ENCODE measurements at places on chromosomes 3 and 15. TPM values are rescaled to one million over a fixed set of nuclear protein-coding genes. Genes with fewer than 3 reads are reported as not detected.

PDHB gene
- 43.4 TPM for total RNA-seq

ATP8B4 gene
- 98.3 TPM for total RNA-seq

DPPA2 gene
- not detected for total RNA-seq

ACKR4 gene
- total RNA-seq = not detected

VWA5B2 gene
- not detected for total RNA-seq

FETUB gene
- total RNA-seq = not detected

PTX3 gene
- total RNA-seq = not detected

CFAP44 gene
- total RNA-seq = 3.4 TPM

SLC6A11 gene
- not detected for total RNA-seq

SRGAP3 gene
- 2.8 TPM for total RNA-seq

TMEM207 gene
- total RNA-seq = not detected

P2RY12 gene
- not detected for total RNA-seq

AQR gene
- 38.2 TPM for total RNA-seq

SLCO3A1 gene
- total RNA-seq = 32.0 TPM

GPR27 gene
- 5.3 TPM for total RNA-seq

CACNA1D gene
- total RNA-seq = 0.41 TPM

DNA sequence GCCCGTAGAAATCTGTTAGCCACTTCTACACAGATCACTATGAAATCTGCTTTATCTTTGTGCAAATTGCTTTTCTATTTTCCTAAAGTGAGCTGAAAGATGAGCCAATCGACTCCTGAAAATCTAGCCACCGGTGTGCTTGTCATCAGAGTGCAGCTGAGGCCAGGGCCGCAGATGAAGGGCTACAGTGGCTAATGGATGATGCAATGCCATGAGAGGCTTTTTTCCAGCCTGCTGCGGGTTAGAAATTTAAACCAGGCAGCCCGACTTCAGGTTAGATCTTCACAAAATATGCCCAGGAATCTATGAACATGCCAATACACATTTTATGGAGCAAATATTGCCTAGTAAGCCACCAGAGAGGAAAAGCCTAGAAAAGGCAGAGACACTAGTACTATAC lies 948.2 kb upstream of the CFAP20DC start:
- DNase-seq = no peak

DNA sequence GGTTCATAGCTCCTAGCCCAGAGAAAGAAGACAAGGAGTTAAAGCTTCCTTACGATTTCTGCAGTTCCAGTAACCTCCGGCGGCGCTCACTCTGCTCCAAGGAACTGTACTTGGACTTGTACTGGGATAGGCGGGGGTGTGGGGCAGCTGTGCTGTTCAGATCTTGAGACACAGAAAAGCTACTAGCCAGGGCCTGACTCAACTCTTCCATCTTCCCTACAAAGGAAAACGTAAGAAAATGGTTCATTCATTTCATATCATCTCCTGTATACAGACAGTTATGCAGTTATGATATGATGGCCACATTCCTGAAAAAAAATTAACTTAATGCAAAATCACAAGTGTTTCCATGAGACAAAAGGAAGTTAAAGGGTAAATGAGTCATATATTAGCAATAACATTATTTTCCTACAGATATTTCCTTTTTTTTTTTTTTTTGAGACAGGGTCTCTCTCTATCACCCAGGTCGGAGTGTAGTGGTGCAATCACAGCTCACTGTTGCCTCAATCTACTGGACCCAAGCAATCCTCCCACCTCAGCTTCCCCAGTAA lies 4.6 kb downstream of the SNUPN start:
- no peak for DNase-seq

DNA sequence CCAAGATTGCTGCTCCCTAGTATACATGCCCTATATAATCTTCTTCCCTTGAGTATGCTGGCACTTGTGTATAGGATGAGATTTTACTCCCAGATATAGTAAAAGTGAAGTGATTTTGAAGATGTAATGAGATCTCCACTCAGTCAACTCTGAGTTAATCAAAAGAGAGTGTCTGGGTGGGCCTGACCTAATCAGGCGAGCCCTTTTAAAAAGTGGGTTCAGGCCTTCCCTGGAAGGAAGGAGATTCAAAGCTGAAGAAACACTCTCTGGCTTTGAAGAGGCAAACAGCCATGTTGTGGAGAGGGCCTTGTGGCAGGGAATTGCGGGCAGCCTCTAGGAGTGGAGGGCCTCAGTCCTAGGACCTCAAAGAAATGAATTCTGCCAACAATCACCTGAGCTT lies 5.5 kb upstream of the STARD5 start:
- no peak for DNase-seq

GRCh38 chr15:73602992-73603391 lies 30.2 kb downstream of the NPTN start:
- no peak for DNase-seq

- no peak for DNase-seq
Observed at GRCh38 chr3:160132226-160132625, 93.0 kb upstream of the C3orf80 start.

DNA sequence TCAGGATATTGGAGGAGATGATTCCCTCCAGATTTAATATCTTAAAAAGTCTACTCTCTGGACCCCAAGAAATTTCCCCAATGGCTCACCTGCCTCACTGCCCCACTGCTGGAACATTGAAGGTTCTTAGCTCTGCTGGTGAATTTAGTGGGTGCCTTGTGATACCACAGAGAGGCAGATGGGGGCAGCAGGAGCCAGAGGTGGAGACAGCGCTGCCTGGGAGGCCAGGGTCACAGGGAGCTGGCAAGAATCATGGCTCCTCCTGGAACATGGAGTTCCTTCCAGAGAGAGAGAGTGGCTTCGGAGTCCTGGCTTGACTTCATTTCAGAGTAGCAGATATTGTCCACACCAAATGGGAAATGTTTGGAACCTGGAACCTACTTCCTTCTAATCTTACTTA lies 263.5 kb upstream of the CFAP20DC start:
- peak; percentile 59 for DNase-seq

GRCh38 chr3:177983320-177983719 lies 552.9 kb upstream of the KCNMB2 start:
- DNase-seq = no peak

GRCh38 chr3:48129921-48130320 lies 58.3 kb downstream of the CDC25A start:
- no peak for DNase-seq

- no peak for DNase-seq
Observed at GRCh38 chr3:18713577-18713951, 288.4 kb upstream of the SATB1 start.

GRCh38 chr3:123365450-123366143 lies 83.3 kb downstream of the ADCY5 start:
- no peak for DNase-seq

DNA sequence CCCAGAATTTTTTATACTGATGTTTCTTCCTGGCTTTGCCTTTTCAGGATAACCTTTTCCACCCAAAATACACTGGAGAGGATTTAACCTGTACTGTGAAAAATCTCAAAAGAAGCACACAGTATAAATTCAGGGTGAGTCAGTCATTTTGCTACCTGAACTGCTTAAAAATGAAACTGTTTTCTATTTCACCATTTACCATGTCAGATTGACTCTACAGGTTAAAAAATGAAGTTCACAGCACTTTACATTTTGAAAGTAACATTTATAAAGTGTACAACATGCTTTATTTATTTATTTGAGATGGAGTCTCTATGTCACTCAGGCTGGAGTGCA lies 115.2 kb downstream of the GHSR start:
- DNase-seq = no peak

GRCh38 chr3:114764056-114764492 lies 383.0 kb downstream of the ZBTB20 start:
- no peak for DNase-seq

- no peak for DNase-seq
Observed at GRCh38 chr15:89367485-89368451, 33.1 kb upstream of the POLG start.

- DNase-seq = no peak
Observed at GRCh38 chr3:33639889-33640288, 78.2 kb downstream of the CLASP2 start.

DNA sequence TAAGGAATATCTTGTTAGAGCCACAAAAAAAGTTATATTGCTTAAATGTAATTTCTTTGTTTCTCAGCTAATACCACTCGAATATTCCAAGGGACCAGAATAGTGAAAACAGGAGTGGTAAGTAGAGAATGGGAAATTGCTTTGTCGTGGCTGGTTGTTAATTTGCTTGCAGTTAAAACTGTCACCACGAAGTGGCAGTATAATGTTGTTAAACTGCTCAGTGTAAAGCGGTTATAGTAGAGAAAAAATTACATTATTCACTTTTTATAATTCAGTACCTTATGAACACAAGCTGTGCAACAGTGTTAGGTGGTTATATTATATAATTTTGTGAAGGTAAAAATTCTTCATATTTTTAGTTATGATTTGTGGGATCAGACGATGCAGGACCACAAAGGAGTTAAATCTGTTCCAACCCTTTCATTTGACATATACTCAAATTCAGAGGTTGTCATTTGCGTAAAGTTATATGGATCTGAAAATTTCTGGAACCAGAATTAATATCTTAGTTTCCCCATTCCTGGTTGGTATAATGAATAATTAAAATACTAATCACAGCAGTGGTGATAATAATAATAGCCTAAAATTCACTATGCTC lies 171.8 kb downstream of the FEZF2 start:
- DNase-seq = no peak

DNA sequence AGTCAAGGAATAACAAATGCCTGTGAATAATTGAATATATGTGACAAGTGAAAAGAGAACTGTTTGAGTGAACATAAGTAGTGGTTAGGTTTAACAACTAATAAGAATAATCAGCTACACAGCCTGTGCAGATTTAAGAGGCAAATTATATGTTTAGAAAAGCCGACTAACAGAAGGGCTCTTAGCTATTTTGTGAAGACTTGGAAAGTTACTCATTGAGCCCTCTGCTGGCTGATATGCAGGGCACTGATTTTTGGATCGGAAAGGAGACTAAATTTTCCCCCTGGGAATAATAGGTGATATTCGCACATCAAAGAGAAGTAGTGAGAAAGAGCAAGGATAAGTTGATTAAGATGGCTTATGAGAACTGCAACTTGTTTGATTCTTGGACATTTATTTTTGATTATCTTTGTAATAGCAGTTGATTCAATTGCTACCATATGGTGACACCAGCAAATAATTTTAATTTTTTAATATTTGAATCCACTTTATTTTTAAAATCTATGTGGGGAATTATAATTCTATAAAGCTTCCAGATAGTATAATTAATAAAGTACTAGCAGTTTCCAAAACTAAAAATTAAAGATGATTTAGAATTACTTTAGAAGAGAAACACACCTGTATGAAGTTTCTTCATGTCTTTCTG lies 156.2 kb downstream of the NLGN1 start:
- no peak for DNase-seq

DNA sequence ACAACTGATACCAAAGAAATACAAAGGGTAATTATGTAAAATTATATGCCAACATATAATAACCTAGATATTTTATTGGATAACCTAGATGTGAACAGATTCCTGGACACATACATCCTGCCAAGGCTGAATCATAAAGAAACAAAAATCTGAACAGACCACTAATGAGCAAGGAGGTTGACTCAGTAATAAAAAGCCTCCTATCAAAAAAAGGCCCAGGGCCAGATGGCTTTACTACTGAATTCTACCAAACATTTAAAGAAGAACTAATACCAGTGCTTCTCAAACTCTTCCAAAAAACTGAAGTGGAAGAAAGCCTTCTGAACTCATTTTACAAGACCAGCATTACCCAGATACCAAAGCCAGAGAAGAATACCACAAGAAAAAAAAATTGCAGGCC lies 32.4 kb downstream of the THBS1 start:
- no peak for DNase-seq

- DNase-seq = no peak
Observed at GRCh38 chr3:123481722-123482457, 33.0 kb upstream of the ADCY5 start.

DNA sequence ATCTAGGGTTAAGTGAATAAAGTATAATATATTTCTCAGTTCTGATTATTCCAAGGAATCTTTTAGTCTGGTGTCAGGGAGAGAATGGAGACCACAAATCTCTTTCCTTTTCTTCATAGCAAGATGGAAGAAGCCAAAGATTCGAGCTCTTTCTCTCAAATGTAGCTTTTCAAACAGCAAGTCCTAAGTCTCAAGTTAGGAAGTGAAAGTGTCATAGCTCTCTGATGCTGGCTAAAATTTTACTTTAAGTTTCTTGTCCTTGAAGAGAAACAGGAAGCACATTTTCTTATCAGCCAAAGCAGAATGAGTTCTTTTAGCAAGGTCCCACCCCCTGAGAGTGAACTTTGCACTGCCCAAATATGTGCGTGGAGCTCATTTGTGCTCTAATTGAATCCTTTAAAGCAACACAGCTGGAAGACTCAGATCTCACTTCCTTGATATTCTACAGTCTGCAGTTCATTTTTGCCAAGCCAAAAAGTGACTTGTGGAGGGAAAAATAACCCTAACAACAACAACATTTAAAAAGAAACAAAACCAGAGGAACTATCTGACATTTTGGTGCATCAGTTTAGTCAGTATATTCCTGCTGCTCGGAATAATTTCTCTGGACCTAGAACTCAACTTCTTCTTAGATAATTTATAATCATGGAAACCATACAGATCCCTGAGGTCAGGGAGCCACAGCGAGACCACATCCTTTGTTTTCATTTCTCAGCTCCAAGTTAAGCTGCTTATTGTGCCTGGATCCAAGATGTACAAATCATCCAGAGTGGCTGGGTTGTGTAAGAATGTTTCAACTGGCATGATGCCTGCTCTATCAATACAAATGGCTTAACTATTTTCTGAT lies 238.7 kb upstream of the P2RY1 start:
- no peak for DNase-seq

GRCh38 chr3:193344486-193344885 lies 34.1 kb downstream of the ATP13A5 start:
- DNase-seq = no peak

- DNase-seq = no peak
Observed at GRCh38 chr3:127597020-127597771, 1.0 kb upstream of the MCM2 start.

DNA sequence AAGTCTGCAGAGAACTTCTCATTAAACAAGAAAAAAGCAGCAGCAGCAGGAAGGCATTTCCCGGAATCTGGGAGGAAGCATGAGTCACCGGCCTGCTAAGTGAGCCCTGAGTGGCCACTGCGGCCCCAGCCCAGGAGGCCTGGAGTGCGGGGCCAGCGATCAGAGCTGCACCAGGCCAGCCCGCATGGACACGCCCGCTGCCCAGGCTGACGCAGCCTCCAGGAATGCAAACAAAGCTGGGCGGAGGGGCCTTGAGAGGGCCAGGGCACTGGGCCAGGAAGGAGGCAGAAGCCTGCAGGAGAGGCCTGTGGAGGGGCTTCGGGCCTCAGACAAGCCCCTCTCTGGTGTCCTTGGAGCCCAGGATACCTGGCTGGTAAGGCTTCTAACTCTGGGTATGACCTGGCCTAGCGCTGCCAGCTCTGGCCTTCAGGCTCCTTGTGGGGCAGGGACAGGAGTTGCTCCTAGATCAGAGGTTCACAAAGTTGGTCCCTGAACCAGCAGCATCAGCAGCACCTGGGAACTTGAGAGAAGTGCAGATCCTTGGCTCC lies 101.2 kb downstream of the SMAD6 start:
- DNase-seq = no peak

- DNase-seq = no peak
Observed at GRCh38 chr15:27906802-27907201, 192.3 kb downstream of the OCA2 start.
